ENCODE measurements at places on chromosomes 6 and 20. TPM values are rescaled to one million over a fixed set of nuclear protein-coding genes. Genes with fewer than 3 reads are reported as not detected.

GRCh38 chr6:113451049-113451448 lies 406.1 kb upstream of the MARCKS start:
- H3K27me3 ChIP-seq = no peaks in the 10 kb centered on the region
- no peak overlapping the region for H3K27ac ChIP-seq
- no peaks in the 10 kb centered on the region for H3K4me1 ChIP-seq
- DNase-seq = no peak
- H3K36me3 ChIP-seq = no peaks in the 10 kb centered on the region

DNA sequence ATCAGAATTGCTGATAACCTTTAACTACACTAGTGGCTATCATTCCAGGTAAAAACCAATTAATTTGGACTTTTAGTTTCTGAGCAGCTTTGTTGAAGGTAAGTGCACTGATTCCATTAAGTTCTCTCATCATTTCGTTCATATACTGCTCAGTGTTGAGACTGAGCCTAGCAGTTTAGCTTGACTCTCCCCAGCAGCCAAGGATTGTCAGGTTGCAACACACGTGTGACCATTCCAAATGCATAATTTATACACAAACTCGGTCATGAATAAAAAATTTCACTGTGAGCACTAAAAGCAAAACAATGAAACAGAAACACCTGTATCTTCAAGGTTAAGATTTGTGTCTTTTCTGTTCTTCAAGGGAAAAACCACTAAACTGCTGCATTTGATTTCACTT lies 8.9 kb downstream of the FERMT1 start:
- no peaks in the 10 kb centered on the region for H3K27me3 ChIP-seq
- H3K36me3 ChIP-seq = peaks cover 64% of the 10 kb centered on the region

DNA sequence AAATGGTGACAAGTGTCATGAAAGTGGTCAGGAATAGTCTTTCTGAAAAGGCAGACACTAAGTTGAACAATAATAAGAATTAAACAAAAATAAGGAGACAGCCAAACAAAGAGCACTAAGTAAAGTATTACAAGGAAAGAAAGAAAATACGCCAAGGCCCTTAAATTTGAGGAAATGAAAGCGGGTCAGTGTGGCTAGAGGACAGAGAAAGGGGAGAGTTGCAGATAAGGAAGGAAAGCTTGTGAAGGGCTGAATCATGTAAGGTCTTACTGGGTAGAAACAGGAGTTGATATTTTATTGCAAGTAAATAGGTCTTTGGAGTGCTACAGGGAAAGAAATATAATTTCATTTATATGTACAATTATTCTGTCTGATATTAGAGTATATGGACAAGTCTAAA lies 732.1 kb downstream of the EPHA7 start:
- no peaks in the 10 kb centered on the region for H3K27me3 ChIP-seq
- no peak for DNase-seq
- no peaks in the 10 kb centered on the region for H3K4me1 ChIP-seq
- no peak overlapping the region for H3K4me3 ChIP-seq
- H3K27ac ChIP-seq = no peak overlapping the region

GRCh38 chr6:3761989-3762270 lies 10.4 kb upstream of the PXDC1 start:
- H3K4me3 ChIP-seq = no peak overlapping the region
- H3K36me3 ChIP-seq = no peaks in the 10 kb centered on the region
- no peak for DNase-seq
- H3K27ac ChIP-seq = no peak overlapping the region
- H3K4me1 ChIP-seq = no peaks in the 10 kb centered on the region
- H3K27me3 ChIP-seq = no peaks in the 10 kb centered on the region

DNA sequence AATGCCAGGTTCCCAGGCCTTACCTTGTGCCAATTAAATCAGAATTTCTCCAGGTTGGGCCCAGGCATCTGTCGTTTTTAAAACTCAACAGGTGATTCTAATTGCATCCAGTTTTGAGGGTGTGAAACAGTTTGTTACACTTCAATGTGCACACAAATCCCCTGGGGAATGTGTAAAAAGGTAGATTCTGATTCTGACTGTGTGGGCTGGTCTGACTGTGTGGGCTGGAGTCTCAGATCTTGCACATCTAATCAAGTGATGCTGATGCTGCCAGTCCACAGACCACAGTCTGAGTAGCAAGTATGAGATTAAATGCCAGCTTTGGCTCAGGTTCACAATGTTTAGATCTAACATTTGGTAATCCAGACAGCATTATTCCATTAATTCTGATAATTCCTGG lies 12.5 kb upstream of the ETV7 start:
- no peak for DNase-seq
- no peak overlapping the region for H3K4me3 ChIP-seq
- H3K36me3 ChIP-seq = no peaks in the 10 kb centered on the region

- H3K27me3 ChIP-seq = no peaks in the 10 kb centered on the region
- peaks cover 47% of the 10 kb centered on the region for H3K36me3 ChIP-seq
- H3K4me1 ChIP-seq = peaks cover 21% of the 10 kb centered on the region
- no peak for DNase-seq
- no peak overlapping the region for H3K27ac ChIP-seq
- H3K4me3 ChIP-seq = no peak overlapping the region
Observed at GRCh38 chr6:132505158-132505557, 7.8 kb downstream of the STX7 start.

GRCh38 chr6:118083711-118084110 lies 176.6 kb downstream of the SLC35F1 start:
- no peak overlapping the region for H3K4me3 ChIP-seq
- no peaks in the 10 kb centered on the region for H3K36me3 ChIP-seq
- H3K4me1 ChIP-seq = no peaks in the 10 kb centered on the region
- no peak for DNase-seq
- H3K27me3 ChIP-seq = no peaks in the 10 kb centered on the region
- no peak overlapping the region for H3K27ac ChIP-seq

DNA sequence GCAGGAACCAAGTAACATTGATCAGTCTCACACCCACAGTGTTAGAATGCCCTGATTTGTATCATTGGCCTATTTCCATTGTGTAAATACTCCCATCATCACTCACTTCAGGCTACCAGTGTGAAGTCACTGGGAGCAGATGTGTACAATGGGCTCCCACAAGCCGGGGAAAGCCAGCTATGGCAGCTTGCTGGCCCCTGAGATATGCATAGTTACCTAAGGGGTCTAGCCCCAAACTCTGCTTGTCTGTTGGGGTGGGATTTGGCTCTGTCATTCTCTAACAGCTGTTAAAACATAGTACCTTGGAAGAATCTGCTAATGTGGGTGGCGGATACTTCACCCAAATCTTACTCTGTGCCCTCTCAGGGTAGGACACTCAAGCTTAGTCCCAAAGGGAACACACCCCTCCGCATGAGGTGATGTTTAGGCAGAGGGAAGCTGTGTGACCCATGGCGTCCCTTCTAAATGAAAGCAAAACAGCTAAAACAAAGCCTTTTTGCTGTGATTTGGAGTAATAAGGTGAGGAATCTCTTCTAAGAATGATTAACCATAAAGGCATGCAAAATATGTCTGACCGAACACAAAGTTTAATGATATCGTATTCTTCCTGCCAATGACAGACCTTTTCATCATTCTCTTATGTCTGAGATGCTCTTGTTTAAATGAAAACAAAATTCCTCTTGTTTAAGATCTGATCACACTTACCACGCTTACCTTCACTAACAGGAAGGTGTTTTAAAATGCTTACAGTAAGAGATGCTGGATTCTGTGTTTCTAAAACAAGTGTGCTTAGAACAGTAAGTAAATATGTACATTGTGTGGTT lies 45.9 kb upstream of the PXDC1 start:
- H3K27me3 ChIP-seq = no peaks in the 10 kb centered on the region
- no peaks in the 10 kb centered on the region for H3K36me3 ChIP-seq
- DNase-seq = no peak
- H3K4me3 ChIP-seq = no peak overlapping the region
- H3K27ac ChIP-seq = no peak overlapping the region

DNA sequence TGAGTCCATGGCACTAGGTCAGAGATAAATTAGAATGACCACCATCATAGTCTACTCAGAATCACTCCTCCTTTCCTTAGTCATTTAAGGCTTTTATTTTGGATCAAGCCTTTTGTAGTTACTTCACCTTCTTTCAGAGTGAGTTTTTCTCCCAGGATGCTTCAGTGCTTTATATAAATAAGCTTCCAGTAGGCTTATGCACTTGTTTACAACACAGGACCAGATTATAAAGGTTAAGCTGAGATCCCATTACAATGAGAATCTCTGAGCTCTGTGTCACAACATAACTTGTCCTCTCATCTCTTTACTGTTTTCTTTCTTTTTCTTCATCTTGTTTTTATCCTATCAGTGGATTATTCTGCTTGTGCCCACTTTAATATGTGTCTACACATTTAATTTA lies 47.9 kb downstream of the CEP57L1 start:
- no peak overlapping the region for H3K27ac ChIP-seq
- DNase-seq = no peak
- H3K4me3 ChIP-seq = no peak overlapping the region
- H3K4me1 ChIP-seq = no peaks in the 10 kb centered on the region
- H3K36me3 ChIP-seq = no peaks in the 10 kb centered on the region
- no peaks in the 10 kb centered on the region for H3K27me3 ChIP-seq

- peaks cover 18% of the 10 kb centered on the region for H3K4me1 ChIP-seq
- H3K27me3 ChIP-seq = peaks cover 3% of the 10 kb centered on the region
- H3K4me3 ChIP-seq = peak overlapping the region; percentile 47
- H3K27ac ChIP-seq = no peak overlapping the region
- no peak for DNase-seq
- H3K36me3 ChIP-seq = no peaks in the 10 kb centered on the region
Observed at GRCh38 chr6:122996794-122997505, 915 bp downstream of the CLVS2 start.

- no peaks in the 10 kb centered on the region for H3K4me1 ChIP-seq
- no peaks in the 10 kb centered on the region for H3K27me3 ChIP-seq
- no peak overlapping the region for H3K27ac ChIP-seq
- no peak overlapping the region for H3K4me3 ChIP-seq
- DNase-seq = no peak
Observed at GRCh38 chr6:42154461-42155209, 12.2 kb upstream of the C6orf132 start.

DNA sequence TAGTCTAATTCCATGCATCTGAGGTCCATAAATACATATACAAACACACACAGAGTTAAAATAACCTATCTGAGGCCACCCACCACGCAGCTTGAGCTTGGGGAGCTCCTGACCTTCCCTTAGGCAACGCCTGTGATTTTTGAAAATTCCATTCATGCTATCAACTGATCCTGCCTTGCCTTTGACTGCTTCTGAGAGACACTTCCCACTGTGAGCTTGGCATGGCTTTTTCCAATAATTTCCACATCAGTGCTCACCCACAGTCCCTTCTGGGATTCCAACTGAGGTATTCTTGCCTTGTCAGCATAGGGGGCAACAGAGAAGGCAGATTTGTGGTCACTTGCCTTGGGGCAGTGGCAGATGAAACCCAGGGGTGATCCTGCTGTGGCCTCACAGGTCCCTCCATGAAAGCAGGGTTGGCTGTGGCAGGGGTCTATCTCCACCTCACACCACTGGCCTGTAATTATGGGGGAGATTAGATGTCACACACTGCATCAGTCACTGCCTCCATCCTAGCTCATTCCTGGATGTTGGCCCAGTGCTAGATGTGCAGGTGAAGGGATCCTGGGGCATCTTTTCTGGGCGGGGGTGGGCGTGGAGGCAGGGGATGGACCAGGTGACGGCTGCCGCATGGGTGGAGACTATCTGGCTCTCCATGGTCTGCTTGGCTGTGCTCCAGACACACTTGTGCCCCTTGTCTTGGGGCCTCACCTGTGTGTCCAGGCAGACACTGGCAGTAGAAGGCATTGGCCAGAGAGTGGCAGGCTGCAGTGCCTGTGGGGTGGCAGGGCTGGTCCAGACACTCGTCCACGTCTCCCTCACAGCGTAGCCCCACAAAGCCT lies 11.2 kb upstream of the GPSM3 start:
- DNase-seq = no peak
- H3K4me3 ChIP-seq = no peak overlapping the region
- H3K4me1 ChIP-seq = no peaks in the 10 kb centered on the region
- no peak overlapping the region for H3K27ac ChIP-seq
- H3K27me3 ChIP-seq = no peaks in the 10 kb centered on the region

DNA sequence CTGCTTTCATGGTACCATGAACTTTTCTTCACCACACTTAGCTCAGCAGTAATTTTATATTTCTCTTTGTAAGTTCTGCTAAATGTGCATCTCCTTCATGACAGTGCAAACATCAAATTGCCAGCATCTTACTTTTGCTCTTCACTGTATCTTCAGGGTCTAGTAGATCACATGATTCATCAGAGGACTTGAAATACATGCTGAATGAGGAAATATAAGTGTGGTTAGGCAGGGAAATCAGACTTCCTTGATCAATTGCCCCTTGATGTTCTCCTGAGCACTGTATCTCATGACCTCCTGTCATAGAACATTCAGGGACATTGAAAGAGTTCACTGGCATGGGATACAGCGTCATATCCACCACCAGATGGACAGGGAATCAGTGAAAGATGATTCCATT lies 25.3 kb upstream of the POLR1H start:
- no peak for DNase-seq
- no peaks in the 10 kb centered on the region for H3K27me3 ChIP-seq
- H3K27ac ChIP-seq = no peak overlapping the region
- peaks cover 9% of the 10 kb centered on the region for H3K36me3 ChIP-seq

DNA sequence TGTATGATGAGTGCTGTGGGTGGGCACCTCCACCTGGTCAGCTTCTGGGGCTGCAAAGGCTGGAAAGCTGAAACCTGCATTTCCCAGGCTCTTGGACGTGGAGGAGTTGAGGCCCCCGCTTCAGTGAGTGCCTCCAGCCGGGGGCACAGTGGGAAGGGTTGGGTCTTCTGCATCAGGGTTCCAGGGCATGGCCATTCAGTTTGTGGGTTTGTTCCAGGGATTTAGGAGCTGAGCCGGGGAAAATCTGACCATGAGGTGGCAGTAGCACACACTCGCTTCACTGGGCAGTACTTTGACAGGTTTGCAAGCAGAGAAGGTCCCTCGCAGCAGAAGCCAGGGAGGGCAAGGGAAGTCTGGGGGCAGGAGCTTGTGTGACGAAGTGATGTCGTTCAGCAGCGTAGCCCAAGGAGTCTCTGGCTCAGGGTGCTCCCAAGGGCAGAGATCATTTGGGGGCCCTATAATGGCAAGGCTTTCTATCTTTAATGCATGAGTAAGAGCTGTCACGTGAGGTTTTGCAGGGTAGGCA lies 69.5 kb upstream of the SULF2 start:
- H3K4me1 ChIP-seq = no peaks in the 10 kb centered on the region
- H3K4me3 ChIP-seq = no peak overlapping the region
- H3K27ac ChIP-seq = no peak overlapping the region
- H3K27me3 ChIP-seq = peaks cover 2% of the 10 kb centered on the region

Gene HCK
- total RNA-seq = 6.8 TPM

Gene ADGRG6
- total RNA-seq = 8.2 TPM

Gene KIF13A
- 33.0 TPM for total RNA-seq

Gene RHAG
- 0.43 TPM for total RNA-seq

Gene RNF144B
- total RNA-seq = 81.7 TPM

Gene HEY2
- not detected for total RNA-seq

Gene KLC4
- total RNA-seq = 152 TPM

Gene GTSF1L
- not detected for total RNA-seq

Gene MATN4
- total RNA-seq = not detected
